Gastrocnemius medialis (tissue), 4 donors: ENCODE measurements at places on chromosomes 5 and 9. TPM values are rescaled to one million over a fixed set of nuclear protein-coding genes. Genes with fewer than 3 reads are reported as not detected.

C5orf63 gene
- total RNA-seq: 3.0 TPM

NEURL1B gene
- total RNA-seq: 18.8 TPM

SPOCK1 gene
- 31.5 TPM for total RNA-seq

JMY gene
- 14.2 TPM for total RNA-seq

PCDHGA9 gene
- total RNA-seq: 4.0 TPM

ZNF483 gene
- total RNA-seq: 0.82 TPM

TICAM2 gene
- 1.3 TPM for total RNA-seq

- no peaks in the 10 kb centered on the region for H3K27me3 ChIP-seq
- DNase-seq: no peak
- no peaks in the 10 kb centered on the region for H3K36me3 ChIP-seq
These were observed 154.3 kb downstream of the HMHB1 start for GRCh38 chr5:143966280-143966679.

- no peak for DNase-seq
- H3K27me3 ChIP-seq: no peaks in the 10 kb centered on the region
- H3K27ac ChIP-seq: no peak overlapping the region
- H3K36me3 ChIP-seq: no peaks in the 10 kb centered on the region
- H3K4me1 ChIP-seq: peaks cover 12% of the 10 kb centered on the region
These were observed 108.3 kb downstream of the RPS23 start for GRCh38 chr5:82169892-82170291.

DNA sequence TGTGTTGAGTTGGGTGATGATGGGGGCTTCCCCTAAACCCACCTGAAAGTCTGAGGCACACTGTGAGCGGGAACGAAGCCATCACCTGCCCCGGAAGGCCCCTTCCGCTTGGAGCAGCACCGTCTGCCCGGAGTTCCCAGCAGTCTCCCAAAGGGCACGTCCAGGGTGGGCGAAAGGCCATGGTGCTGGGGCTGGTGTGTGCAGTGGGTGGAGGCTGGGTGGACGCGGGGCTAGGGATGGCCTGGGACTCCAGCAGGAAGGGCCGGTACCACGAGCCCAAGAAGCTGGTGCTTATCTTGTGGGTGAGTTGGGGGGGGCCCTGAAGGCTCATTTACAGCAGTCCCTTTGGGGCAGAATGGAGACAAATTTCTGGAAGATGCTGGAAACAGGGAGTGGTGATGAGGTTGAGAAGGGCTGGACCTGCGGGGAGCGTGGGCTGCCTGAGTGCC, 4.6 kb downstream of the FLT4 start:
- DNase-seq: no peak
- H3K4me1 ChIP-seq: no peaks in the 10 kb centered on the region
- no peaks in the 10 kb centered on the region for H3K36me3 ChIP-seq
- peak overlapping the region; percentile 31 for H3K27ac ChIP-seq
- H3K27me3 ChIP-seq: peaks cover 23% of the 10 kb centered on the region

DNA sequence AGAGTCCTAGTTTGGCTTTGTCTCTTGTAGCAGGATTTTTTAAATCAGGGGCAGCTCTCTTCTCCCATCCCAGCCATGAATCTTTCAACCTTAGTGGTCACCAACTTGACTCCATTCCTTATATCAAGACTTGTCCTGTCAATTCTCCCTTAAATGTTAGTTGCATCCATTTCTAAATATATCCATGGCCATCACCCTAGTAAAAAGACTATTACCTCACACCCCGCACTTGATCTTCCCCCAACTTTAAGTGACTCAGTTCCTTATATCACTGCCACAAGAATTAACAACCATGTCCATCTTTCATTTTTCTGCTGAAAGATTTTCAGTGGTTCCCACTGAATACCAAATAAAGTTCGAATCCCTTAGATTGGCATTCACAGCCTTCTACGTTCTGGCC, 67.0 kb downstream of the STX17 start:
- no peaks in the 10 kb centered on the region for H3K27me3 ChIP-seq
- no peak for DNase-seq
- no peak overlapping the region for H3K4me3 ChIP-seq
- H3K27ac ChIP-seq: no peak overlapping the region
- peaks cover 10% of the 10 kb centered on the region for H3K4me1 ChIP-seq

- no peaks in the 10 kb centered on the region for H3K27me3 ChIP-seq
- H3K27ac ChIP-seq: no peak overlapping the region
- no peak for DNase-seq
- no peaks in the 10 kb centered on the region for H3K36me3 ChIP-seq
These were observed 2.8 kb downstream of the NIPSNAP3A start for GRCh38 chr9:104750185-104750767.

DNA sequence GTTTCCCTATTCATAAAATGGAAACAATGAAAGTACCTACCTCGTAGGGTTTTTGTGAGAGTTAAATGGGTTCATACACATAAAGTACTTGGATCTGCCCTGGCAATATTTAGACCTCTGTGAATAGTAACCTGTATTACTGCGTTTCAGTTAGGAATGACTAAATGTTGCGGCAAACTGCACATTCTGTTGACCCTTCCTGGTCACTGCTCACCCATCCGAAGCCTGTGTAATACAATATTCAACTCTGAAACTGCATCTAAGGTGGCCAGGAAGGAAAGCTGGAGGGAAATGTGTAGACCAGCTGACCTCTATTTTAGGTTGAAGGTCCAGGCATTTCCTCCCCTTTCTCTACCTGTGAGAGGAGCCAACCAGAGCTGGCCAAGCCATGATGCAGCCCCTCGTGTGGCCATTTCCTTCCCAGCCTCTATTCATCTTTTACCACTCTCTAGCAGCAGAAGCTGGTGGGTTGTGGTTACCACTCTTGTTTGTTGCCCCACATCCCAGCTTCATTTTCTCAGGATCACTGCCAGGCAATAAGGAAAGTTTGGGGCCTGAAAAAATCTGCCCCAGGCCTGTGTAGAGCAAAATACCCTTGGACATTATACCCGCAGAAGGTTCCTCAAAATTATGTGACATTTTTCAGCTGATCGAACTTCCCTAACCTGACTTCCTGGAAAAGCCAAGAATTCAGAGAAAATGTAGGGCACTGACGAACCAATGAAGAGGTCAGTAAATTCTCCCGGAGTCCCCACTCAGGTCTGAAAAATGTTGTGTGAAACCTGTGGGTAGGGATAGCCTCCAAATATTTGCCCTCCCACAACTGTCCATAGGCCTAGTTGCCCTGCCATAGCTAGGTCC, 20.5 kb upstream of the PDCD1LG2 start:
- no peak for DNase-seq
- no peaks in the 10 kb centered on the region for H3K27me3 ChIP-seq
- H3K27ac ChIP-seq: no peak overlapping the region
- no peak overlapping the region for H3K4me3 ChIP-seq
- no peaks in the 10 kb centered on the region for H3K36me3 ChIP-seq

DNA sequence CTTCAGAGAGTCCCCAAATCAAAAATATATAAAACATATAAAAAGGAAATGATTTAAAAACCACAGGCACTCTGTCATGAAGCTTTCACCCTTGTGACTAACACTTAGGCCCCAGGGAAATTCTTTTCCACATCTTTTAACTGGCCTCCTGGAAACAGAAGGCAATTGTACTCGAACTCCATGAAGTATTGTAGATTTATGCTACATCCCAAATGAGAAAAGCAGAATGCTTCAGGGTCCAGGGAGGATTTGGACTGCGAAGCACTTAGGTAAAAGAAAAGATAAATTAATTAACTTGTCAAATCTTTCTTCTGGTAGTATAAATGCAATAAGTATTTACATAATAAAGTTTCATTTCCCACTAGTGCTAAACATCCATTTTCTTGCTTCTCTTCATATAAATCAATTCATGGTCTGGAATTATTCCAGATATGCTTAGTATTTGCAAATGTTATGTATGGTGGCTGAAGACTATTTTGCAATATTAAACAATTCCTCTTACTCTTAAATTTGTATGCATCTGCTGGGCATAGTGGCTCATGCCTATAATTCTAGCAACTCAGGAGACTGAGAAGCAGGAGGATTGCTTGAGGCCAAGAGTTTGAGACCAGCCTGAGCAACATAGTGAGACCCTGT, 64.9 kb upstream of the ELL2 start:
- H3K4me1 ChIP-seq: no peaks in the 10 kb centered on the region
- no peak for DNase-seq
- H3K27ac ChIP-seq: no peak overlapping the region
- no peaks in the 10 kb centered on the region for H3K36me3 ChIP-seq

DNA sequence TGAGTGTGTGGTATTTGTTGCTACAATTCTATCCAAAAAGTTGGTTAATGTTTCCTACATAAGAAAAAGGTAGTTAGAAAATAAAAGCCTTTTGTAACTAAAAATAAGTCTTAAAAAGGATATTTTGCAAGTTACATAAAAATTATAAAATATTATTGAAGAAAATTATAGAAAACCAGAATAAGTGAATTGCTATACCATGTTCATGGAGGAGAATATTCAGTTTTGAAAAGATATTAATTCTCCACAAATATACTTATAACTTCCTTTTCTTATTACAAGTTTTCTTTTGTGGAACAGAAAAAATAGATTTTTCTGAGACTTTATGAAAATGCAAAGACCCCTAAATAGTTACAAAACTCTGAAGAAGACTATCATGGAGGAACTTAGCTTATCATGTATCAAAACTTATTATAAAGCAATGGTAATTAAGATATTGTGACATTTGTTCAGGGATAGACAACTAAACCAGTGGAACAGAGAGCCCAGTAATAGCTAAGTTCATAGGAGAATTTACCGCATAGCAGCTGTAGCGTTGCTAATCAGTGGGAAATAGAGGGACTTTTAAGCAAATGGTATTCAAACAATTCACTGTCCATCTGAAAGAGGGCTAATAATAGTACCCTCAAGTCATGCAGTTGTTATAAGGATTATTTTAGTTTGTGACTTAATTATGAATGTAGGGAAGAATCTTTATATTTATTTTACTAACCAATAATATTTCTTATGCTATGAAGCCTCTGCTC, 515.2 kb upstream of the ZNF608 start:
- H3K27ac ChIP-seq: no peak overlapping the region
- H3K36me3 ChIP-seq: no peaks in the 10 kb centered on the region
- H3K4me3 ChIP-seq: no peak overlapping the region
- peaks cover 8% of the 10 kb centered on the region for H3K4me1 ChIP-seq
- no peaks in the 10 kb centered on the region for H3K27me3 ChIP-seq
- DNase-seq: no peak

GRCh38 chr9:125486152-125486508, 220.9 kb downstream of the MAPKAP1 start:
- H3K4me3 ChIP-seq: no peak overlapping the region
- no peaks in the 10 kb centered on the region for H3K36me3 ChIP-seq
- H3K27ac ChIP-seq: no peak overlapping the region
- H3K27me3 ChIP-seq: no peaks in the 10 kb centered on the region
- no peak for DNase-seq
- H3K4me1 ChIP-seq: no peaks in the 10 kb centered on the region

DNA sequence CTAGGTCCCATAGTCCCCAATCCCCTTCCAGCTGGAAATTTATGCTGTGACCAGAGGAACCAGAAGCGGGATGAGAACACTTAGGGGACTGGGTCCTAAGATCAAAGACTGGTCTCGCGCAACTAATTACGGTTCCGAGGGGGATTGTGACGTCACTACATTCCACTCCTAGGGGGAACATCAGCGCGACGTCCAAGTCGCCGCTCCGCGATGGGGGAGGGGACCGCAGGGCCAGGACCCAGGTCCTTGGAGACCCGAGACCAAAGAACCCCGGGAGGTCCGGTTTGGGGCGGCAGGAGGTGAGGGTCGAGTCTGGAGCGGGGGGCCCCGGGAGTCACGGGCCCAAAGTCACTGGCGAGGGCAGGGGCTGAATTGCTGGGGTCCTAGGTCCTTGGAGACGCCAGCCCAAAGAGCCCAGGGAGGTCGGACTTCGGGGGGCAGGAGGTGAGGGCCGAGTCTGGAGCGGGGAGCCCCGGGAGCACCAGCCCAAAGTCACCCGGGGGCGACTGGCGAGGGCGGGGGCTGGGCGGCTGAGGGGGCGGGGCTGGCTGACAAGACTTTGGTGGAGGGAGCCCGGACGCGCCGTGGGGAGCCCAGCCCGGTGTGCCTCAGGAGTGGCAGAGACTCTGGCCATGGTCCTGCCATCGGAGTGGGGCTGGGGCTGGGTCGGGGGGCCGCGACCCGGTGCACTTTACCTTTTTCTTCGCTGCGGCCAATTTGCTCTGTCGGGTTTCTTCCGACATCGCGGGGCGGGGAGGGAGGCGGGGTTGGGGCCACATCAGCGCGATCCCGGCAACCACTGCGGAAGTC, at the start of gene GOLGA2:
Gene GOLGA2, minus strand, starts transcription at position 810 of the 810 bp plus-strand sequence. Its CDS starts 31 bp downstream, at position 779.
- DNase-seq: no peak
- no peaks in the 10 kb centered on the region for H3K27me3 ChIP-seq
- H3K4me3 ChIP-seq: peak within 1 kb of the TSS; percentile 99
- peaks cover 29% of the 10 kb centered on the region for H3K4me1 ChIP-seq
- peak within 1 kb of the TSS; percentile 93 for H3K27ac ChIP-seq

DNA sequence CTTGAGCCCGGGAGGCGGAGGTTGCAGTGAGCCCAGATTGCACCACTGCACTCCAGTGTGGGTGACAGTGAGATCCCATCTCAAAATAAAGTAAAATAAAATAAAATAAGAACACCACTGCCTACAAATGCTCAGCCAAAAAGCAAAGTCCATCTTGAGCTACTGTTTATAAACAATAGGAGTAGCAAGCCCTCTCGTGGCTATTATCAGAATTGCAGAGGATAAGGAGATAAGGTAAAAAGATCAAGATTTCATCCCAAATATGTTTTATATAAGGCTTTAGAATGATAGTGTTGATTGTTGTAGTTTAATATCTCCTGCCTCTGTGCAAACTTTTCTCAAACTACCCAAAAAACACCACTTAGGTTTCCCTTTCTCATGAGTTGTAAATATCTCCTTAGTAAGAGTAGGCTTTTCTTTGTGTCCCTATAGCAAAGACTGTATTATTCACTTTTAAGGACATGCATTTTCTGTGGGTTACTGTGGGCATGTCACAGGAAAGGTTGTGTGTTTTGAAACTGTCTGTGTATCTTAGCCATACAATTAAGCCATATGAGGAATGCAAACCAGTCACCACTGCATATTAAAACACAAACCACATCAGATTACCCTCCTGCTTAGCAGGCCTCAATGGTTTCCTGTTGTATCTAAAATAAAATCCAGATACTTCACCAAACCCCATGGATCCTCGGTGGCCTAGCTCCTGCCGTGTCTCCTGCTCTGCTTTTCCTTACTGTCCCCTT, 31.8 kb upstream of the CKS2 start:
- H3K27me3 ChIP-seq: no peaks in the 10 kb centered on the region
- no peaks in the 10 kb centered on the region for H3K36me3 ChIP-seq
- no peaks in the 10 kb centered on the region for H3K4me1 ChIP-seq
- H3K4me3 ChIP-seq: no peak overlapping the region
- DNase-seq: no peak
- no peak overlapping the region for H3K27ac ChIP-seq
